Left ventricle myocardium inferior (tissue), 1 donor: ENCODE measurements at places on chromosomes 4 and X. TPM values are rescaled to one million over a fixed set of nuclear protein-coding genes. Genes with fewer than 3 reads are reported as not detected.

- DNase-seq, result no peak
- H3K4me3 ChIP-seq, result no peak overlapping the region
These were observed 36.1 kb downstream of the ZCCHC13 start for GRCh38 chrX:74340051-74340450.

DNA sequence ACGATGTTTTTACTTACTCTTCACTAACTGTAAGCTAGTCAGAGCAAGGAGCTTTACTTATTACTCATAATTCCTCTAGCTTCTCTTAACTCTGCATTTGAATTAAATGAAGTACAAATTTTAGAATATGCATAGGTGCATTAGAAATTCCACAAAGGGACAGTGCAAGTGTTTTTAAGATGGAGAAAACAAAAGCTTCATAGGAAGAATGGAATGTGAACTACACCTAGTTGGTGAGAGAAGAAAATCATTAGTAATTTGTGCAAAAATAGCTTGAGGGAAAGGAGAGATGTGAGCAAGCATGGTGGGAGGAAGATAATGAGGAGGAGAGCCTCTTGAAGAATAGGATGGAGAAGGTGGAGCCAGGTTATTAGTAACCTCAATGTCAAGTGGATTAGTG, 77.5 kb upstream of the SMARCA5 start:
- no peak overlapping the region for H3K4me3 ChIP-seq
- peaks cover 56% of the 10 kb centered on the region for H3K36me3 ChIP-seq
- peaks cover 34% of the 10 kb centered on the region for H3K4me1 ChIP-seq
- H3K27me3 ChIP-seq, result no peaks in the 10 kb centered on the region

KLB gene
- not detected for total RNA-seq

USP17L18 gene
- total RNA-seq, result not detected
